MV-4-11 (cell line): ENCODE measurements at places on chromosomes 7 and 10.

- peak; percentile 35 for DNase-seq
Observed at GRCh38 chr7:1845536-1846311, 175.6 kb downstream of the ELFN1 start.

DNA sequence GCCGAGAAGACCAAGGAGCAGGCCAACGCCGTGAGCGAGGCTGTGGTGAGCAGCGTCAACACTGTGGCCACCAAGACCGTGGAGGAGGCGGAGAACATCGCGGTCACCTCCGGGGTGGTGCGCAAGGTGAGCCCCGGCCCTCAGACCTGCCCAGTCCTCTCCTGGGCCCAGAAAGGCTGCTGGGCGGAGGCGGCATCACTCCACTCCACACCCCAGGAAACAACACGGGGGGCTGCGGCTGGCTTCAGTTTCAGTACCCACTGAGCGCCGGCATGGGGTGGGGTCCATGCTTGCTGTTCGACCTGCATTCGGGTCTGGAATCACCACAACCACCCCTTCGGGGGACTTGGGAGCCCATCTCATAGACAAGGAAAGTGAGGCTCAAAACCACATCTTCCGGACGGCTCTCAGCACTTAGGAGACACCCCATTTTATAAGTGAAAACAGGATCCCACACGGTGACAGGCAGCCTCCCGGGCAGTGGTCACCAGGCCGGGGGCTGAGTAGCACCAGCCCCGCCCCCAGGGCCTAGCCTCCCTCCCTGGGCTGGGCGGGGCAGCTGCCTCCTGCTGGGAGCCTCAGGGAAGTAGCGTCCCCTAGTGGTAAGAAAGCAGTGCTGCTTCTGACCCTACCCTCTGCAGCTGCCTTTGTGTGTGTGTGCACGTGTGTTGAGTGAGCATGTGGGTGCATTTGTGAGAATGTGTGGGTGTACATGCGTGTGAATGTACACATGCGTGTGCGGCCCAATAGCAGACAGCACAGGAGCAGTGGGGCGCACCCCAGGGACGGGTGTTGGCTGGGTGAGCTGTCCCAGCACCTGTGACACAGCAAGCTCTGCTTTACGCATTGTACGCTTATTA, 1.8 kb downstream of the SNCG start:
- peak; percentile 38 for DNase-seq

- no peak for DNase-seq
Observed at GRCh38 chr7:148042935-148043631, 547.5 kb upstream of the C7orf33 start.

DNA sequence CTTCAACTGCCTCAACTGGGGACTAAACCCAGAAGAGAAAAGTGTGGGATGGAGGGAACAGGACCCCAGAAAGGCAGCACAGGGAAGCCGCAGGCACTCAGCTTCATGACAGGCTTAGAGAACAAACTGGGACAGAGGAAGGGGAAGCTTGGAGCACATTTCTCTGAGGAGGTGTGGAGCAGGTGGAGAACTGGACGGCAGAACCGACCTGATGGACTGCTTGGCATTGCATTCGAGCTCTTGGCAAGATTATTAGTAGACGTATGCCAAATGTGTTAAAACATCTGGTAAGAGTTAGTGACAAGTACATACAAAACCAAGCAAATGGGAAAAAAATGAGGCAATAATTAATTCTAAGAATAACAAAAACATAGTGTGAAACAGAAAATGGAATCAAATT, 335.7 kb downstream of the SFMBT2 start:
- DNase-seq, result no peak

- DNase-seq, result no peak
Observed at GRCh38 chr7:141073173-141073640, 657 bp upstream of the TMEM178B start.

- DNase-seq, result peak; percentile 36
Observed at GRCh38 chr7:149865437-149865836, 8.3 kb upstream of the ATP6V0E2 start.

DNA sequence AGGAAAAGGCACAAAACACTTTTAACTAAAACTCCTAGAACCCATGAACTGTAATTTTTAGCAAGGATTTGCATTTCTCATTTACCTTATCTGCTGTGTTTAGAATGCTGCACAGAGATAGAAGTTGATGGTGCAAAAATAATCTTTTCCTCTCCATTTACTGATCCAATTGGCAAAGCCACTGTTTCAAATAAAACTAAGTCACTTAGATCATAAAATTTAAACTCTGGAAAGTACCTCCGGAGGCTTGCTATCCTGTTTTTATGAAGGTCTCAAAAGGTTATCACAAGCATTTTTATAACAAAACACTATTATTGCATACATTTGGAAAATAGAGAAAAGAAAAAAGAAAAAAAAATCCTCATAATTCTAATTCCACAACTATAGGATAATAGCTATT, 7.6 kb downstream of the CPA2 start:
- no peak for DNase-seq

DNA sequence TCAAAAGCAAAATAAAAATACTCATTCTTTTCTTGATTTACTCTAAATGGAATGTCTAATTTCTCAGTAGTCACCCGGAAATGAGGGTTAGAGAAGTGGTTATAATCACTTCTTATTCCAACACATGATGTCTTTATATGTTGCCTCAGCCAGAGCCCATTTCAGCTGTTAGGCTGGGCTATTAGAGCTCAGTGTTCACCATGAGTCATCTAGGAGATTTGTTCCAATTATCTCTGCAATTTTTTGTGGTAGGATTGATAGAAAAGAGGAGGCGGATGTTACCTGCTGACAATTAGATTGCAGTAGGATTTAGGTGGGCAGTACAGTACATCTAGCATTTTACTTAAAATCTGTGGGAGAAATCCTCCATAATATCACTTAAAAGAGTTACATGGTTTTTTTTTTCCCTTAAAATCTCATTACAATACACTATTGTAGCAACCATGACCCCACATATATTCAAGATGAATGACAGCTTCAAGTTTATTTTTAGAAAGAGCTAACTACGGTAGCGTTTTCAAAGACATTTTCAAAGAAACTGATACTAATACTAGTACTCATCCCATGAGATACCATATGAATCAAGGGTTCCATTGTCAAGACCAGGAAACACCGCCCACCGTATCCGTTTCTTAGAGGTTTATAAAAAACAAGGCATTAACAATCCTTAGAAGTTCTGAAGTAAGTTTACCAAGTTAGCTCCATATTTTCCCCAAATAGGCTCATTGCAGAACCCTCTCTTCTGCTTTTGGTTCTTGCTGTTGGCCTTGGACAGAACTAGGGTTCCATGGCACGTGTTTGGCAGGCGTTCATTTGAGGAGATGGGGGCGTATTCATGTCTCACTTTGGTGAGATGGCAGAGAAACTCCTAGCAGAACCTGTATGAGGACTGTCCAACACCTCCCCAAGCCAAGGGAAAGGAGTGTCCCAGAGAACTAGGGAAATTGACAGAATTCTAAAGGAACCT, 10.4 kb downstream of the CPA2 start:
- peak; percentile 6 for DNase-seq

DNA sequence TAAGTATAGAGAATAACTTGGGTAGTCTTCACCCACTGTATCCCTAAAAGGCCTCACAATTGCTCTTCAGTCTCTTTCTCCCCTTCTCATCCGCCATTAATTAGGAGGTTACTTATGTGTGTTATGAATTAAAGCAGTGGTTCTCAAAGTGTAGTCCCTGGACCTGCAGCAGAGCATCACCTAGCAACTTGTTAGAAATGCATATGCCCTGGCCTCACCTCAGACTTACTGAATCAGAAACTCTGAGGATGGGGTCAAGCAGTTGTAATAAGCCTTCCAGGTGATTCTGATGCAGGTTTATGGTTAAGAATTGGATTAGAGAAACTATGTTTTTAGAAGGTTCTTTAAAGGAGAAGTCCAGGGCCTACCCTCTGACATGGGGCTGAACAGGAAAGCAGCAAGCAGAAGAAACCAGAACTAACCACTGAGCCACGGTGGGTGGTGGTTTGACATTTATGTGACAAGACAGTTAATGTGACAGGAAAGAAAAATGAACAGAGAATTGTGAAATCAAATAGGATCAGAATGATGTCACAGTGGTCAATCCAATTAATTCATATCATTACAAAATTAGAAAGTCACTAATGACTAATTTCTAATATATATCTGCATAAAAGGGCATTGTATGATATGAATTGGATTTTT, 37.6 kb downstream of the ENTPD1 start:
- peak; percentile 85 for DNase-seq

GRCh38 chr7:130993671-130994365, 259.8 kb upstream of the KLF14 start:
- no peak for DNase-seq

- peak; percentile 39 for DNase-seq
Observed at GRCh38 chr10:6390213-6390845, 187.6 kb downstream of the PFKFB3 start.

GRCh38 chr10:69051710-69052487, 36.0 kb upstream of the SRGN start:
- peak; percentile 62 for DNase-seq

GRCh38 chr7:104207348-104207730, 474 bp downstream of the ORC5 start:
- DNase-seq, result no peak

- DNase-seq, result no peak
Observed at GRCh38 chr10:78508955-78509748, 475.5 kb downstream of the RPS24 start.

- DNase-seq, result peak; percentile 78
Observed at GRCh38 chr10:21495752-21496342, 29.6 kb downstream of the SKIDA1 start.

DNA sequence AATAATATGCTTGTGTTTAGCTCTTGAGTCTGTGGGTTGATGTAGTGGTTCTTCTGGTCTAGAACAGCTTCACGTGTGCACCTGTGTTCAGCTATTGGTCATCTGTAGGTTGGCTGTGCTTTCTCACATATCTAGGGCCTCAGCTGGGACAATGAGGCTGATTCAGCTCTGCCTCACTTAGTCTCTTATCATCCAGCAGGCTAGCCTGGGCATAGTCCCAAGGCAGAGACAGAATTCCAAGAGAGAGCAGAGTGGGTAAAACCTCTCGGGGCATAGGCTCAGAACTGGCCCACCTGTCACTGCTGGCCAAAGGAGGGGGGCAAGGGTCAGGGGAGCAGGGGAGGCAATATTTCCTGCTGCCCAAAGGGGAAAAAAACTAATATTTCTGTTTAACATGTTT, 32.0 kb upstream of the MXI1 start:
- no peak for DNase-seq

GRCh38 chr7:76023002-76023401, 24.8 kb downstream of the STYXL1 start:
- peak; percentile 76 for DNase-seq

DNA sequence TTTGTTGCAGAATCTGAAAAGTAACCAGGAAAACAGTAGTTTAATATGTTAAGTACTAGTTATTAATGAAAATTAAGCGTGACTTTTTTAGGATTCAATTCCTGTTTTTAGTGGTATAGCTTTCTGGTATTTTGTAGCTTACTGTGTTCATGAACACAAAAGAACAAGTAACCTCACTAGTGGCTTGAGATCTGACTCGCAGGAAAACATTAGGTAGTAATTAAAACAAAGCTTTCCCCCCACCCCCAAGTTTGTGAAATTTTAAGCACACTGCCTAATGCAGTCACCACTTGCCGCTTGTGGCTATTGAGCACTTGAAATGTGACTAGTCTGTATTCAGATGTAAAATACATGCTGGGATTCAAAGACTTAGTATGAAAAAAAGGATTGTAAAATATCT, 102.5 kb upstream of the RPA3 start:
- DNase-seq, result peak; percentile 59

DNA sequence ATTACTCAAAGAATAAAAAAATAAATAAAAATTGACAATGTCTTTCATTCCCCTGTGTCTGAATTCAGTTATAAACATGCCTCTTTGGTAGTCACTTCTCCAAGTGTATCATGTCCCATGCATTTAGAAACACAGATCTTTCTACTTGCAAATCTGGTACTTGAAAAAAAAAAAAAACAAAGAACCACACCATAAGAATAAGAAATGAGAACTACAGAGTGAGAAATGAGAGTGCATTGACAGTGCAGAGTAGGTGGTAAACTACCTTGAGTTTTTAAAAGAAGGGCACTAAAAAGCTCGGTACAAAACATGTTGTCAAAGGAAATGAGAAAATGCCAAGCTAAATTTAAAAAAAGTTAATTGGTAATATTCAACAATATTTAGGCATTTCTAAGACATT, 123.0 kb downstream of the GPR85 start:
- DNase-seq, result no peak

DNA sequence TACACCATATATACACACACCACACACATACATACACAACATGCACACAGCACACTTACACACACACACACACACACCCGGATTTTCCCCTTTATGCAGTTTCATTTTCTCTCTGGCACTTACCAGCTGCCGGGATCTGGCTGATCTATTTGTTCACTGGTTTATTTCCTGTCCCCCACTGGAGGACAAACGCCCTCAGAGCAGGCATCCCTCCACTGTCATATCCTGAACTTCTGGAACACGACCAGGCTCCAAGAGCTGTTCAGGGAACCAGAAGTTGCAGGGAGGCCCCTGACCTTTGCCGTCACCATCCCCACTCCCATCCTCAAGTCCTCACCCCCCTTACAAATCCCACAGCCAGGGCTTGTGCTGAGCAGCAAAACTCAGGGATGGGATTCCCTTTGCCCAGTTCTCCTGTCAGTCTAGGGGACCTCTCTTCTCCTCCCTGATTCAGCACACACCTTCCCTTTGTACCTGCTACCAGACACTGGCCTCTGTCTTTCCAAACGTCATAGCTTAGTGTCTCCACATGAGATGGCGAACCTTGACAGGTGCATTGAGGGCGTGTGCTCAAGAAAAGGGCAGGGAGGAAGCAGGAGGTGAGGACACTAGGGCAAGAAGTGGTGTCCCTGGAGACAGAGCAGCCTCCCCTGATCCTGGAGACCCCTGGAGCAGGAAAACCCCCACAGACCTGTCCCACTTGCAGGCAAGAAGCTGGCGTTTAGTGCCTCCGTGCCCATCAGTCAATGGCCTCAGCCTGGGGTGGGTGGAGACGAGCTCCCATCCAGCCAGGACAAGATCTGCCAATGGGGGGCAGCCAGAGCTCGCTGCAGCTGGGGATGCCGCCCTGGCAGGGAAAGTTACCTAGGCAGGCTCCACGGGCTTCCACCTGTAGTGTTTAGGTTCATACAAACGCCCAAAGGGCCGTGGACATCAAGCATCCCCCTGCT, 12.7 kb upstream of the DOCK1 start:
- no peak for DNase-seq

GRCh38 chr10:116201670-116202430, 71.2 kb downstream of the GFRA1 start:
- DNase-seq, result no peak
